A549 treated with CpdA at 1 μM for 4 hours (cell line): ENCODE measurements at places on chromosomes 1 and 21. TPM values are rescaled to one million over a fixed set of nuclear protein-coding genes. Genes with fewer than 3 reads are reported as not detected.

TMEM200B gene
- 0.07 to 0.21 TPM (median 0.13 TPM) in 5 replicates for total RNA-seq

HCRTR1 gene
- total RNA-seq = 0.07 to 0.08 TPM in 2 of 5 replicates, not detected in the others

PSMA5 gene
- 109 to 121 TPM (median 116 TPM) in 5 replicates for total RNA-seq

PRDM16 gene
- total RNA-seq = 0.08 to 0.44 TPM (median 0.36 TPM) in 5 replicates

KRTAP19-8 gene
- not detected in 5 replicates for total RNA-seq

FAM76A gene
- total RNA-seq = 4.8 to 6.1 TPM (median 5.5 TPM) in 5 replicates

FMO5 gene
- 0.16 to 0.68 TPM (median 0.39 TPM) in 5 replicates for total RNA-seq

GBP5 gene
- 0.05 TPM in 2 of 5 replicates, not detected in the others for total RNA-seq

CACNA1S gene
- 0.02 TPM in 1 of 5 replicates, not detected in the others for total RNA-seq

PRAMEF1 gene
- total RNA-seq = not detected in 5 replicates

CELA3A gene
- not detected in 5 replicates for total RNA-seq

CCDC185 gene
- total RNA-seq = 0.10 to 0.20 TPM (median 0.13 TPM) in 5 replicates

HUNK gene
- total RNA-seq = 1.3 to 1.5 TPM (median 1.4 TPM) in 5 replicates

KCNJ9 gene
- total RNA-seq = 0.06 TPM in 1 of 5 replicates, not detected in the others

GPR3 gene
- total RNA-seq = 1.6 to 2.3 TPM (median 1.8 TPM) in 5 replicates

ARHGEF11 gene
- total RNA-seq = 19.4 to 21.7 TPM (median 20.6 TPM) in 5 replicates
